NCI-H1694 treated with DMSO at 0.1 percent for 48 hours (cell line): ENCODE measurements at places on chromosomes 2 and 18.
A peak's percentile ranks its signal among the peaks of the same experiment; 100 is the strongest.

GRCh38 chr2:186757009-186757408 is 63.1 kb downstream of the FAM171B start:
- no peak for DNase-seq

- no peak for DNase-seq
Observed at GRCh38 chr18:50097702-50098101, 97.2 kb downstream of the MYO5B start.

GRCh38 chr2:207143215-207144172 is 22.3 kb downstream of the KLF7 start:
- peak; percentile 53 for DNase-seq

DNA sequence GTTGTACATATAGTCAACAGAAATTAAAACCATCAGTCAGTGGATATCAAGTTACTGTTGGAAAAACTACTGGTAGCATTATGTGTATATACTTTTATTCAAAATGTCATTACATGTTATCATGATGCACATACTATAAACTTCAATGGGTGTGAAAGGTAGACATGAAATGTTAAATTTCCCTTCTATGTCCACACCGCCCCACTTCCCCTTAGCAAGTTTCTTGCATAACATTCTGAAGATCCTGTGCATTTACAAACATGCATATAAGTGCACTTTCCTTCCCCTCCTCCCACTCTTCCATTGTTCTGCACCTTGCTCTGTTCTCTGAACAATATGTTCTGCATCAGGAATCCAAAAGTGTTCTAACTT is 16.6 kb upstream of the HK2 start:
- no peak for DNase-seq

- peak; percentile 50 for DNase-seq
Observed at GRCh38 chr2:145764631-145765030, 1244.7 kb upstream of the ZEB2 start.

DNA sequence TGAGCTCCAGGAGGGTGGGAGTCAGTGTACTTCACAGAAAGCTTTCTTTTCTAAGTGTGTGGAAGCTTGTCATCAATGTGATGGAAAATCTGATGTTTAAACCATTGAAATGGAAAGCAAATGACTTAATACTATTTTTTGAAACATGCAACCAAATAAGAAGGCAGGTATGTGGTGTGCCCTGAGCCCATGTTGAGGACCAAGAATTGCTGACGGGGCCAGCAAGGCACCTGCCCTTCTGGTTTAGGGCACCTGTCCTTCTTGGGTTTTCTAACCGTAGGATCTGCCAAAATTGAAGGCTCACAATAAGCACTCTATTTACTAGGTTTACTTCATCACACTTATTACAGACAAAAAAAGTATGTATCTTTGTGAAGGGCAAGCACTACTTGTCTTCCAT is 537.7 kb downstream of the SOCS6 start:
- DNase-seq = no peak
